ENCODE measurements at places on chromosomes 7 and 10.

DNA sequence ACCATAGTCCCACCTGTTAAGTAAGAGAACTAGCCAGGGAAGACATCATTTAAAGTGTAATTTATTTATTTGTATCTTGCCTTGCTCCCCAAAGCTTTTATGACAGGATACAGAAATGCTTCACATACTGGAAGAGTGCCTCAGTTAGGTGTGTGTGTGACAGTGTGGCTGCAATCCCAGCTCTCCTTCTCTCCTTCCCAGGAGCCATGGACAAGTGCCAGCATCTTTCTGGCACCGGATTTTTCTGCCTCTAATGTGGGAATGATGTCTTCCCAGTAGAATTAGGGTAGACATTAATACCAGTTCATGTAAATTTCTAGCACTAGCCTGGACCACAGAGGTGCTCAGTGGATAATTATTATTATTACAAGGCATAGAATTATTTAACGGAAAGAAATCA lies 30.3 kb upstream of the ATXN7L1 start:
- no peak for DNase-seq

DNA sequence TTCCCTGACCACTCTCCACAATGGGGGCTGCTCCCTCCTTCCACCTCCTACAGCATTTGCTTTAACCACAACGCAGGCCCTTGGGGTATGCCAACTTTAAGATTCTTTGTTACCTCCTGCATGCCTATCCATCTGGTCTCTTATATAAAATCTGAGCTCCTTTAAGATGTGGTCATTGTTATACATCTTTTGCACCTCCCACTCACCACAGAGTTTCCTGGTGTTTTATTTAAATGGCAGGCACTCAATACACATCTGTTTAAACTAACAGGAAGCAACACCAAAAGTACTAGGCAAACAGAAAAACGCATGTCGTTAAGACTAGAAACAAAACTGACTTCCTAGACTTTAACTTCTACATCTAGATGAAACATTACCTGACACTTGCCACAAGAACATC lies 36.3 kb downstream of the SLC25A13 start:
- DNase-seq = no peak

DNA sequence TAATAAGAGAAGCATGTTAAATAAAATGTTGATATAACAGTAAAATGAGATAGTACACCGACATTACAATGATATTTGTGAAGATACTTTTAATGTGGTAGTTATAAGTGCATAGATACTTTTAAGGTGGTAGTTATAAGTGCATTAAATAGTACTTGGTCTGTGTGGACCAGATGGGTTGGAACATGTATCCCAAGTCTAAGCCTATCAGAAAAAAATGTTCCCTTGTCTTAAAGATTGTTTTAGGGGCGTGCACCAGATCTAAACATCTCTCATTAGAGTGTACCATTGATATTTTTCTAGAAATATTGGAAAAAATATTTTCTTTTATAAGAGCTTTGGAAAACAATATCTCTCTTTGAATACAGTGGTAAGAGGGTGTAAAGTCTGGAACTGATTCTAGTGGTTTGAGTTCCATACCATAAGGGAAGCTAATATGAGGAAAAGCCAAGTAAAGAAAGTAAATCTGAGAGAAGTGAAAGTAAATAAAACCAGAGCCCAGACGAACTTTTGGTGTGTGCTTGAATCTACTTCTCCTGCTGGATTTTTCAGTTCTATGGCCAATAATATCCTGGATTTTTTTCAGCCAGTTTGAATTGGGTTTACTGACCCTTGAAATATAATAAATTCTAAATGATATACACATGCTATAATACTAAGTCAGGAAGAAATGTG lies 175.3 kb downstream of the MBL2 start:
- no peak for DNase-seq

DNA sequence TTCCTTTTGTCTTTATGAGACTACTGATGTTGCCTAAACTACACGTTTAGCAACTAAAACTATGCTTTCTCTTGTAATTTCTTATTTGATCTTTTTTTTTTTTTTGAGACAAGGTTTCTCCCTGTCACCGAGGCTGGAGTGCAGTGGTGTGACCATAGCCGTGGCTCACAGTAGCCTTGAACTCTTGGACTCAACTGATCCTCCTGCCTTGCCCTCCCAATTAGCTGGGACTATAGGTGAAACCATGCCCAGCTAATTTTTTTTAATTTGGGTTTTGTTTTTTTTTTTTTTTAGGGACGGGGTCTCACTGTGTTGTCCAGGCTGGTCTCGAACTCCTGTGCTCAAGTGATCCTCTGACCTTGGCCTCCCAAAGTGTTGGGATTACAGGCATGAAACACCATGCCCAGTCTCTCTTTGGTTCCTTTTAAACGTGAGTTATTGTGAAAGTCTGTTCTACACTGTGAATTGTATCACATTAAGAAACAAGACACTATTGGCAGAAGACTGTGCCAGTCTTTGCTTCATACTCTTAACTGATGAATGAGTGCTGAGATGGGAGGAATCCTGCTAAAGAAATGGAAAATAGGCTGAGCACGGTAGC lies 6.4 kb downstream of the TMEM248 start:
- DNase-seq = no peak

- DNase-seq = no peak
Measured at GRCh38 chr10:1003884-1004670, 15.8 kb downstream of the GTPBP4 start.

- no peak for DNase-seq
Measured at GRCh38 chr7:10475940-10476641, 497.6 kb upstream of the PHF14 start.

DNA sequence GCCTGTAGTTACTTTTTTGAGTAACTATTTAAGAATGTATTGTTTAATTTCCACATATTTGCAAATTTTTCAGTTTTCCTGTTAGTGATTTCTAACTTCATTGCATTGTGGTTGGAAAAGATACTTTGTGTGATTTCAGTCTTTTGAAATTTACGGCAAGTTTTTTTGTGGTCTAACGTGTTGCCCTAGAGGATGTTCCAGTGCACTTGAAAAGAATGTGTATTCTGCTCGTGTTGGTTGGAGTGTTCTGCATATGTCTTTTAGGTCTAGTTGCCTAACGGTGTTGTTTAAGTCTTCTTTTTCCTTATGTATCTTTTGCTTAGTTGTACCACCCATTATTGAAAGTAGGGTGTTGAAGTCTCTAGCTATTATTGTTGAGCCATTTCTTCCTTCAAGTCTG lies 59.7 kb downstream of the LCOR start:
- DNase-seq = no peak

DNA sequence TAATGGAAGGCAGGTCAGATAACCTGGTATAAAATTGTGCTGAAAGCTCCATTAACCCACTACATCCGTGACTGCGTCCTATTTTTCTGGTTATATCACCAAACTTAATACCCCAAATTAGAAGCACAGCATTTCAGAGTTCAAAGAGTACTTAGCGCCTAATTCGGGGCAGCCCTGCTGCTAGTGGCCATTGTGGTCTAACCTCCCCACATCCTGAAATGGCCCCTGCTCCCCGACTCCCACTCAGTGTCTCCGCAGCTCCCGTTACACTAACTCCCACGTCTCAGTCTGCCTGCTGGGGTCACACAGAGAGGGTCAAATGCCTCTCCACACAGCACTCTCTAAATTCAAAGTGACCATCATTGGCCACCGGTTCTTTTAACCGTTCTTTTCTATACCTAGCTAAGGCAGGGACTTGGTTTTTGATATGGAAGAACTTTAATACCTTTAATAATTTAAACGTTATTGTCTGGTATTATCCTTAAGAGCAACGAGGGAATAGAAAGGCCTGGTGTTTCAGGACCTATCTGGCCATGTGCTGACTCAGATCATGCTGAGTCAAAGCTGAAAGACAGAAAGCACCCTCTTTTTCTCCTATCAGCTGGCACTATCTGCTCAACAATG lies 117.1 kb downstream of the KMT2E start:
- DNase-seq = no peak

GRCh38 chr7:32494946-32495297 lies 367 bp upstream of the AVL9 start:
- DNase-seq = no peak

- no peak for DNase-seq
Measured at GRCh38 chr7:467393-467828, 52.2 kb downstream of the PDGFA start.

DNA sequence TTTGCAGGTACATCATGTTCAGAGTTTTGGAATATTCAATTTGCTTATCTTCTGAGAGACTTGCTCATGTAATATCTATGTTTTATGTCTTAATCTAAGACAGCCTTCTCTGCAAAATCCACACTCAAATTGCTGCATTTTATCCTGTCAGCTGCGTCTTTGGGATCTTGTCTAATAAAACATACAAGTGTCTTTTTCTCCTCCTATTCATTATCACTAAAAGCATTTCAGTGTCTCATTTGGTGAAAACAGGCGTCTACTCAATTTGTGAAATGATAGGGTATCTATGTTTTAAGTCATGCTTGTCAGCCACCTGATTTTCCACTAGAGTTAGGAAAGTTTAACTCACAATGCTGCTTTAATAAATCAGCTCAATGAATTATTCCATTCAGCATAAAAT lies 112.7 kb upstream of the LRRTM3 start:
- DNase-seq = no peak
